Stimulated activated CD4-positive, alpha-beta T cell treated with anti-CD3 and anti-CD28 coated beads, Interleukin-12 subunit alpha, Interleukin-12 subunit beta, amount 100 ng/mL, for 4 hours (primary cell): ENCODE measurements at places on chromosomes 6 and 20.
A peak's percentile ranks its signal among the peaks of the same experiment; 100 is the strongest.

GRCh38 chr20:32112841-32113240 lies 3.3 kb downstream of the TM9SF4 start:
- no peak for DNase-seq

GRCh38 chr6:12010635-12011275 lies 1.4 kb upstream of the HIVEP1 start:
- peak; percentile 25 for DNase-seq

GRCh38 chr6:7198833-7199800 lies 91.4 kb downstream of the RREB1 start:
- no peak for DNase-seq

DNA sequence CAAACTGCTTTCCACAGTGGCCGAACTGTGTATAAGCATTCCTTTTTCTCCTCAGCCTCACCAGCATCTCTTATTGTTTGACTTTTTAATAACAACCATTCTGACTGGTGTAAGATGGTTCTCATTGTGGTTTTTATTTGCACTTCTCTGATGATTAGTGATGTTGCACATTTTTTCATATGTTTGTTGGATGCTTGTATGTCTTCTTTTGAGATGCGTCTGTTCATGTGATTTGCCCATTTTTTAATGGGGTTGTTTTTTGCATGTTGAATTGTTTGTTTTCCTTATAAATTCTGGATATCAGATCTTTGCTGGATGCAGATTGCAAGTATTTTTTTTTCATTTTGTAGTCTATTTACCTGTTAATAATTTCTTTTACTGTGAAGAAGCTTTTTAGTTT lies 11.2 kb upstream of the ZSCAN12 start:
- DNase-seq: no peak

GRCh38 chr20:37194621-37195417 lies 15.5 kb upstream of the MROH8 start:
- no peak for DNase-seq

DNA sequence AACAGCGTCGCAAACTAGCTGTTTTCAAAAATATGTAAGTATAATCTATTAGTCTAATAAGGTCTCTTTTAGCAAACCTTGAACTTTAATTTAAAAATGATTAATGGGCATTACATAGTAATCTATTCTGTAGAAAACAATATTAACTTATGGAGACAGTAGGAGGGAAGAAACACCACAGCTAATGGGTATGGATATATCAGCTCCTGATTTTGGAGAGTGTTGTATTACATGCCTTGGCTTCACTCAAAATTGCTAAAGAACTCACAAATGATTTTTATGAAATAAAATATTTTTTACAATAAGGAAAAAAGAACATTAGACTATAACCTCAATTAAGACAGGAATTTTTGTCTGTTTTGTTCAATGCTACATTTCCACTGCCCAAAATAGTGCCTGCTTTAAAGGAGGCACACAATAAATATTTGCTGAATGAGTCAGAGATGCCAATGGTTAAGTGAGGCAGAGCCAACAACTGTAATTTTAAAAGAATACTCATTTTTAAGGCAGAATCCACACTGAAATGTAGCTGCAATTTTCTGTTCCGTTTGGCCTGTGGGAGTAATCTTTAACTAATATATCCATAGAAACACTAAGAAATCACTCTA lies 15.7 kb downstream of the ATG5 start:
- DNase-seq: no peak

DNA sequence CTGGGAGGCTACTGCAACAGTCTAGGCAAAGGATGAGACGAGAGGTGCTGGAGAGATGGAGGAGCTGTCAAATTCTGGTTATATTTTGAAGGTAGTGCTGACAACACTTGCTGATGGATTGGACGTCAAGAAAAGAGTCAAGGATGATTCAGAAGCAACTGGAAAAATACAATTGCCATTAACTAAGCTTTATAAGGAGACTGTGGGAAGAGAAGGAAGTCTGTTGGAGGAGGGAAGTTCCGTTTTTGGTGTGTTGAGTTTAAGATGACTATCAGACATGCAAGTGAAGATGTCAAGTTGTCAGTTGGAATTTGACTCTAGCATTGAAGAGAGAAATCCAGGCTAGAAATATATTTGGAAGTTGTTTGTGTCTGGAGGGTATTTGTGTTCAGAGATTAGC lies 358.1 kb downstream of the RNGTT start:
- DNase-seq: no peak

- DNase-seq: no peak
These were observed 29.9 kb downstream of the RAB44 start for GRCh38 chr6:36727505-36728021.

DNA sequence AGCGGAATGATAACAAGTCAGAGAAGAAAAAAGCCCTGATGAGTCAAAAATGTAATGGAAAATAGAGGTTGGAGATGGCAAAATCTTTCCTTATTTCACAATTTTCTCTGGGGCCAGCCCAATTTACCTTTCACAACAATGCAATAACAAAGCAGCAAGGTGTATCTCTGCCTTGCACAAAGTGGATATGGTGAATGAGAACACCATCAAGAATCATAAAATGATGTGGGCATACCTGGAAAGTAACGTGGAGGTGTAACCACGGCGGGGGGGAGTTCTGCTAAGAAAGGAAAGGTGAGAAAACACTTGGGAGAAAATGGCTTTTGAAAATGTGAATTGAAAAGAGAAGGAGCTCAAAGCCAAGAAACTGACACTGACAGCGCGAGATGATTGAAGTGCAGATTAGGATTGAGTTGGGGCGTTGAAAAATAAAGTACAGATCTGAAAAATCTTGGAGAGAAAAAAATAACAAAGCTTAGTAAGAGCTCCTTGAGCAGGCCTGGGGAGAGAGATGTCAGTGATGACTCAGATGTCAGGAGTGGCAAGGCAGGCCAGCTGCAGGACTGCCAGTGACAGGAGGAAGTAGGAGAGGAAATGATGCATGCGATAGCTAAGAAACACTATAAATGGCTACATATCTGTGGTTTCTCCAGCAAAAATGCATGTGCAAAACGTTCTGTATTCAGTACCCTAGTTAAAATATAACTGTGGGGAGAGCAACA lies 26.2 kb downstream of the ARHGAP18 start:
- DNase-seq: peak; percentile 38

DNA sequence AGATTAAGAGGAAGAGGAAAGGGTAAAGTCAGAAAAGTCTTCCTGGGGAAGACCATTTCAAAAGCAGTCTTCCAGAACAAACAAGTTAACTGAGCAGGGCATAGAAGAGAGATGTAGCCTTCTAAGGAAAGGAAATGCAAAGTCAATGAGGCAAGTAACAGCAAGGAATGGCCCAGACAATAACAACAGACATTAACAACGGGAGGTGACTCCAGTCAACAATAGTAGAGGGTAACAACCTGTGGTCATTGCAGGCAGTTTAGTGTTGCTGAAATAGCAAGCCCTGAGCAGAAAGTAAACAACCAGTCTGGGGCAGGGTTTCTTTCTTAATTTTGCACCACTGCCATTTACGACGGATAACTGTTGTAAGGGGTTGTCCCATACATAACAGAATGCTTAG lies 2.1 kb downstream of the MDN1 start:
- no peak for DNase-seq

DNA sequence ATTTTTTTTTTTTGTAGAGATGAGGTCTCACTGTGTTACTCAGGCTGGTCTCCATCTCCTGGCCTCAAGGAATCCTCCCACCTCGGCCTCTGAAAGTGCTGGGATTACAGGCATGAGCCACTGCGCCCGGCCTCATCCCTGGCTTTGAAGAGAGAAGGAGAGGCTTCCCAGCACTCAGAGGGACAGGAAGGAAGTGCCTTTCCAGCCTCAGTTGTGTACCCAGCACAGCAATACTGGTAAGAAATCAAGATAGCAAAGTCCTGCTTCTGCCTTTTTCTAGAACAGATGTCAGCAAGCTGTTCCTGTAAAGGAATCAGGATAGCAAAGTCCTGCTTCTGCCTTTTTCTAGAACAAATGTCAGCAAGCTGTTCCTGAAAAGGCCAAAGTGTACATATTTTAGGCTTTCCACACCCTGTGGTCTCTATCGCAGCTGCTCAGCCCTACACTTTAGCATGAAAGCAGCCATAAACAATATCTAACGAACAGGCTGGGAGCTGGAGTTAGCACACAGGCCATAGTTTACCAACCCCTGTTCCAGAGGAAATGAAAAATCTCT lies 6.3 kb upstream of the PLTP start:
- no peak for DNase-seq

DNA sequence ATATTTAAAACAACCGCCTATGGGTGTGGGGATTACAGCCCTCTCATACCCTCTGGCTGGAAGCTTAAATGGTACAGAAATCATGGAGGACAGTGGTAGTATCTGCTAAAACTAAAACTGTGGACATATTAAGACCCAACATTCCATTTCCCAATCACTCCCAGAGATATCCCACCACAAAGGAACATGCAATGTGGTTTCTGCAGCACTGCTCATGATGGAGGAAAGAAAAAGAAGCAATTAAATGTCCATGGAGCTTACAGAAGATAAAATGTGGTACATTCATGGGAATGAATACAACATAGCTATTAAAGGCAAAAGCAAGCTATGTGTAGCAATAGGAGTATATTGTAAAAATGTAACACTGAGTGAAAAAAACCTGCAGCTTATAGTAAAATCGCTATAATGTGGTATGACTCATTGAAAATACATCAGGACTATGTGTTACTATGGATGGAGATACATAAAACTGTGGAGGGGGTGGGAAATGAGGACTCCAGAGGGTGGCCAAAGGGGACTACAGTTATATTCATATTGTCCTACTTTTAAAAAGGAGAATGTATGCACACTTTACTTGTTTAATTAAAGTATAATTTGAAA lies 22.9 kb upstream of the NNAT start:
- DNase-seq: no peak

- DNase-seq: no peak
These were observed 84.9 kb downstream of the ASCC3 start for GRCh38 chr6:100796049-100796823.

GRCh38 chr6:4209196-4209595 lies 73.8 kb upstream of the ECI2 start:
- DNase-seq: no peak

GRCh38 chr20:10508060-10508459 lies 73.0 kb downstream of the SLX4IP start:
- DNase-seq: no peak

DNA sequence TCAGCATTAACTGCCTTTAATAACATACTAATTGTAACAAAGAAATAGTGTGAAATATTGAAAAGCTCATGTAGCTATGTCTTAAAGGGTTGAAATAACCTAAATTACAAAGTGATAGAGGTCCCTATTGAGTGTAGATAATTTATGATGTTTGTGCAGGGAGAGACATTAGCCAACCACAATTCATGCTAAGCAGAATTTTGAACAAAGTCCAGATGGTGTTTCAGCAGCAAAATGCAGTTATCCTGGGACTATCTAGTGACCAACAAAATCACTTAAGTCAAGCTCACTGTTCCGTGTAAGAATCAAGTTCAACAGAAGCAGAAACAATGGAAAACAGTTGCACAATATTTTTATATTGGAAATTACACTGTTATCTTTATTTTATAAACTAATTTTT lies 218.5 kb downstream of the SIM1 start:
- no peak for DNase-seq

- peak; percentile 48 for DNase-seq
These were observed 8.3 kb downstream of the CCM2L start for GRCh38 chr20:32018269-32019155.
